ENCODE measurements at places on chromosomes 3 and 15.

DNA sequence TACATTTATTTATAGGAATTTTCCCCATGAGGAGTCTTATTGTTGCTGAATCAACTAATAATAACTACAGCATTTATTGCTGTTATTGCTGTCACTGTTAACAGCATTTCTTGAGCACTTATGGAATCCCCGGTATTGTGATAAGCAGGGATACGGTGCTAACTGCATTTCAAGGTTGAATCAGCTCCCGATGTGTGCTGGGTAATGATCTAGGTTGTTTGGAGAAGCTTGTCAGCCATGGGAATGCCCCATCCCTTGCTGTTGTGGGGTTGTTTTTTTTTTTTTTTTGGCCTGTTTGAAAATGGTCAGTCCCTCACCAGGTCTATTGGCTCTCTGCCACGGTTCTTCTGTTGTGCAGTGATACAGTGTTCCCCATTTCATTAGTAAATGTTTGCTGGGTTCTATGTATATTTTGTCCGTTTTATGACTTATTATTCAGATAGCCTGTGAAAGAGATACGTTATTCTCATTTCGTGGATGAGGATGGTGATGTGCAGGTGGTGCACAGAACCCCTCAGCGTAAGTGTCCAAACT is 48.5 kb downstream of the MED12L start:
- no peak for DNase-seq

DNA sequence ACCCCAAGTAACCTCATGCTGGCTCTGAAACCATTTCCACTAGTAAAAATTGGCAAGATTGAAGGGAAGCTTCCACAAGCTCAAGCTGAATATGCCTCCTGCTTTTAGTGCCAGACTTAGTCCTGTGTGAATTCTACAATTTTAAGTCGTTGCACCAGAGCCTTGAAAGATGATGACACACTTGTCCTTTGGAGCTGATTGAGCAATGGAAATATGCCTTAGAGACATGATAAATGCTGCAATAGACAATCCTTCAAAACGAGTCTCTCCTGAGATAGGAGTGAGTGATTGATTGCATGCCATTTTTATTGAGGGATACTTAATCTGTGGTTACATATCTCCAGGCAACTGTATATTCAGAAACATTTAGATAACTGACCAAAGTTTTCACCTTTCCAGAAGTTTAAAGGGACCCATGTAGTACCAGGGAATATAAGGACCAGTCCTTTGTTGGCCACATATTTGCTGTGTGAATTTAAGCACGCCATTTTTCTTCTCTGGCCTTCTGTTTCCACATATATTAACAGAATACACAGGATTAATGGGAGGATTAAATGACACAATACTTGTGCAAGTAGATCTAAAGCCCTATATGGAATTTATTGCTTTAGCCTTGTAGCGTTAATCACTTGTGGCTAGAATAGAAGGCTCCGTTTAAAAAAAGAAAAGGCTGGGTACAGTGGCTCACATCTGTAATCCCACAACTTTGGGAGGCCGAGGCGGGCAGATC is 65.1 kb downstream of the PPARG start:
- no peak for DNase-seq

- peak; percentile 60 for DNase-seq
Observed at GRCh38 chr15:90001683-90002427, 731 bp downstream of the ZNF710 start.

- no peak for DNase-seq
Observed at GRCh38 chr15:77037388-77038209, 33.3 kb downstream of the TSPAN3 start.

DNA sequence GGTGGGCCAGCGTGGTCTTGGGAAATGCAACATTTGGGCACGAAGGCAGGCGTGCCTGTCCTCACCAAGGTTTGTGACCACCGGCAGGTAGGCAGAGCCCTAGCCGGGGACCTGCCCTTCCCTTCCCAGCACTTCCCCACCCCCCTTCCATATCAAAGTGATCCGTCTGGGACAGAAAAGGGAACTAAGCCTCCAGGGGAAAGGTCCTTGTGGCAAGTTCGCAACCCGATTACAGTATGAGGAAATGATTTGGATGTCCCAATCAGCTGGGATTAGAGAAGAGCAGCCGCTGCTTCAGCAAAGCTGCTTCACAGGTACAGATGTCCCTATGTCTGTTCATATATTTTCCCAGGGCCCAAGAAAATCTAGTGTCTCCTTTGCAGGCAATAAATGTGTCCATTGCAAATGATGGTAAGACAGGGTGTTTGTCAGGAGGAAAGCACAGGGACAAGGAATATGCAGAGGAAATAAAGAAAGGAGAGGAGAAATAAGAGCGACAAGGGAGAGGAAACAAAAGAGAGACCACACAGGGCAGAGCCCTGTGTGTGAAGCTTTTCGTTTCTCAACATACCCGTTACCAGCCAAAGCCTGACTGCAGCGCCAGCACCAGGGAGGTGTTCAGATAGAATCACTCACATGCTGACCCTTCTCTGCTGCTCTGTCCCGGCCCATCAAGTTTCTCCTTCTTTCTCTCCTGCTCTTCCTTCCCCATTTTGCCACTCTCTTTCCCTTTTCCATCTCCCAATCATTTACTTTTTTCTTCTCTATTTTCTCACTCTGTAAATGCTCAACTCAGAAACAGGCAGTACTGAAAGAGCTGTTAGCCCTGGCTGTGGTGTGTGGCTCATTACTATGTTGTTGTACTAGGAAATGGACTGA is 17.4 kb upstream of the SECISBP2L start:
- DNase-seq = peak; percentile 5

DNA sequence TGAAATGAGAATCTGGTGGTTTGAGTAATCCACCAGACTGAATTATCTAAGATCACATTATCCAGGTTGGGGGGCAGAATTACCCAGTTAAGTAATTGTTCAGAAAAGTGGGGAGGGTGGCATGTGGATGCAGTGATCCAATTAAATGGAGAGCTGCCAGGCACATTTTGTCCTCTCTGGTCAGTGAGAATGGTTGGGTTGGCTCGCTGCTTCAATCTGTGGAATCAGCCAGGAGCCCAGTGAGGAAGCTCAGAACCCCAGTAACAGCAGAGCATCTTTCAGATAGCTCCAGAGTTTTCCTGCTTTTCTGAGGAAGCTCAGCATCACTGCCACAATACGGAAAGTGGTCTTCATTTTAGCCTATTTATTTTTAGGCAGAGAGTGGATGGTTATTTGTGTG is 6.4 kb upstream of the EXOG start:
- no peak for DNase-seq

- DNase-seq = no peak
Observed at GRCh38 chr15:28944286-28944685, 58.5 kb downstream of the APBA2 start.

GRCh38 chr3:107989661-107990060 is 101.2 kb downstream of the CD47 start:
- no peak for DNase-seq

DNA sequence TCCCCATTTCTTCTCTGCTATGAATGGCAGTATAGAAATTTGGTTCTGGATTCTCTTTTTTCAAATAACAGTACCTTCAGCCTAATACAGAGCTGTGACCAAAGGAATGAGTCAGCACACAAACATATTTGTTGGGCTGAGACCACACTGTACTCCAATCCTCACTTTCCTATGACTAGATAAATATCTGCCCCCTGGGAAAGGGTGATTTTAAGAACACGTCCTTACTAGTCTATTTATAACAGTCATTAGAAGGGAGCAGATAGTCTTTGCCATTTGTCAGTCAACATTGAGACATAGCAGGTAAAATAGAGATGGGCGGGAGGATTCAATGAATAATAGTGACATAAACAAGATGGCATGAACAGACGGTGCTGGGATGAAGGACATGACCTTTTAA is 461.3 kb downstream of the MCTP2 start:
- DNase-seq = no peak

DNA sequence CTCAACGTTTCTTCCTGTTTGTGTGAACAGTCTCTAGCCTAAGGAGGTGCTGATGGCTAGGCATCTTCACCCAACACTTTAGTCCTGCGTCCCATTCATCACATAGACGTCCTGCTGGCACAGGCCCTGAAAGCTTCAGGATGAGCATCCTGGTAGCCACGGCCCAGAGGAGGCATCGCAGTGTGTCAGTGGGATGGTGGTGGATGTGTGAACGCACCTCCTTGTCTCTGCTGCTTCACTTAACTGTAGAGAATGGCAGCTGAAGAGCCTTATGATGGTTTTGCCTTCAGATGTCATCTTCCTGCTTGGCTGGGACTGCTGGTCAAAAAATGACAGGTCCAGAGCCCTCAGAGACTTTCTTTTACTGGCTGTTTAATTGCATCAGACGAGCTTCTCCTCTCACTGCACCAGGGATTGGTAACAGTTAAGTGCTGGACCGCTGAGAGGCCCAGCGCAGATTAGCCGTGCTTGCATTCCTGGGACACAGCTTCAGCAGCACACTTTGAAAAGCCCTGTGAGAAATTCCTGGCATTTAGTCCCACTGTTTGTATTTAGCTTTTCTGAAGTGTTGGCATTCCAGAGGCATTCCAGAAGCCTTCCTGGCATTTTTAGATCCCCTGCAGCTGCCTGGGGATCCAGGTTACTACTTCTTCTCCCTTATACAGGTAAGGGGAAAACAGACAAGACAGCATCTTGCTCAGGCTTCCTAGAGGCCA is 132.4 kb upstream of the PLXNA1 start:
- DNase-seq = no peak

- DNase-seq = no peak
Observed at GRCh38 chr3:100993309-100993708, at the start of gene ABI3BP. Gene ABI3BP, minus strand, starts transcription at chr3:100993421. Its CDS starts 37 bp downstream, at chr3:100993384.

GRCh38 chr3:186168976-186169375 is 60.1 kb upstream of the ETV5 start:
- no peak for DNase-seq

DNA sequence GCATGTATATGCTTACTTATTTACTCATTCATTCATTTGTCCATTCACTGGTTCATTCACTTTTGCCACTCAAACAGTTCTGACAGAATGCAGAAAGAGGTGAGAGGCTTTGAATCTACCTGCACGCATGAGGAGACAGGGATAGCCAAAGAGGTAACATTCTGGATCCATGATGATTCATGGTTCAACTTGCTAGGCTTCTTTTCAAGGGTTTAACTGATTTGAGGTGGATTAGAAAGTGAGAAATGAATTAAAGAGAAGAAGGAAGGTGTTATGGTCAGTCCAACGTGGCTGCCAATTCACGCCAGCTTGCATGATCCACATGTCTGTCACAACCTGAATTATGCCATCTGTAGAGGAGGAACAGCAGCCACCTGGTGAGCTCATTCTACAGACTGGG is 260.6 kb downstream of the ARRDC4 start:
- DNase-seq = no peak

- DNase-seq = no peak
Observed at GRCh38 chr15:41856716-41857115, 18.1 kb downstream of the PLA2G4B start.

DNA sequence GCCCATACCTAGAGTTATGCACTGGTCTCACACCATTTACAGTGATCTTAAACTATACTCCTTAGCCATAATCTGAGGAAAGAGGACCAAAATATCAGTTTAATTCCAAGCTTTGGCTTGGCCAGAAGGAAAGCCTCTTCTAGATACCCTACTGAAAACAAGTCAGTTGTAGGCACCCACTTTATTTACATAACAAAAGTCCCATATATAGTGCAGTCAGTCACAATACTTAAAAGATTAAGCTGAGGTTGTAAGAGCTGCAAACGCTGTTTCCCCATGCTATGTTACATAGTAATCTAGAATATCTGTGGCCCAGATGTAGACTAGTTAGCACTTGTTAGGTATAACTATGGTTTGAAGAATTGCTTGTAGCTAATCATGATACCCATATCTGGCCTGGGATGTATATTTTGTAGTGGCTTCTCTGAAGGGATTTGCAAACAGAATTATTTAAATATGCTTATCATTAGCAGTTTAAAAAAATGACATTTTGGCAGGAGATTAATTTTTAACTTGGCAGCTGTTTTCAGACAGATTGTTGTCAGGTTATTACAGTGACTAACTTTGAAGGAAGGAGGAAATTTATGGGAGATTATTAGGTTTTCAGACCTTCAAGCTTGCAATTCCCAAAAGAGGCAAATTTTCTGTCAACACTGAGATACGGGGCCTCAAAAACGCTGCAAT is 160.4 kb upstream of the SLC2A2 start:
- DNase-seq = no peak

GRCh38 chr3:52090933-52091468 is 34.6 kb upstream of the DUSP7 start:
- DNase-seq = no peak

- DNase-seq = no peak
Observed at GRCh38 chr3:4899710-4900109, 79.5 kb upstream of the BHLHE40 start.

DNA sequence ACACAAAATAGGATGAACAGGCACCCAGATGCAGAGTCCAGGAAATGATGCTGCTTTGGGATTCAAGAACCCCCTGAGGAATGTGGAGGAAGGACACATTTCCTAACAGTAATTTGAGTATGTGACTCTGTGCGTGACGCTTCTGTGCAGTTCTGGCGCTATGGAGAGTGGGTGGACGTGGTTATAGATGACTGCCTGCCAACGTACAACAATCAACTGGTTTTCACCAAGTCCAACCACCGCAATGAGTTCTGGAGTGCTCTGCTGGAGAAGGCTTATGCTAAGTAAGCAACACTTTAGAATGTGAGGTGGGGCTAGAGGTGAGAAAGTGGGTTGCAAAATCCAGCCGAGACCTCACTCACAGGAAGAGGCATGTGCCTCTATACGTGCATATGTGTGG is 28.3 kb downstream of the CAPN3 start:
- no peak for DNase-seq

GRCh38 chr3:84993956-84994355 is 35.2 kb downstream of the CADM2 start:
- DNase-seq = no peak

- DNase-seq = no peak
Observed at GRCh38 chr15:39613271-39613670, 32.4 kb downstream of the THBS1 start.

- DNase-seq = no peak
Observed at GRCh38 chr3:99781761-99782160, 35.9 kb upstream of the CMSS1 start.

DNA sequence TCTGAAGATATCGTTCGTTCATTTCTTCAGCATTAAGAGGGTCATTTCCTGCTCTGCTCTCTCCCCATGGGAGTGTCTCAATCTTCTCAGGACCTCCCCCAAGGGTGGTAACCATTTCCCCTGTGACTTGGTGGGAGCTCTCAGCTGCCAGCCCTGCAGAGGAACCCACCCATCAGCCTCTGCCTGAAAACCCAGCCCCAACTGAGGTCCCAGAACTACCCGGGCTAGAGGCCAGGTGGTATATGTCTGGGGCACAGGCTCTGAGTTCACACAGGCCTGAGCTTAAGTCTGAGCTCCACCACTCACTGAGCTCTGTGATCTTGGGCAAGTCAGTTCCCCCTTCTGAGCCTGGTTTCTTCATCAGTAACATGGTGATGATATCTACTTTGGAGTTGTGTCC is 10.0 kb upstream of the ATP2B2 start:
- DNase-seq = no peak

GRCh38 chr3:134338201-134338512 is 36.1 kb downstream of the AMOTL2 start:
- DNase-seq = no peak

- DNase-seq = no peak
Observed at GRCh38 chr3:41853540-41854196, 108.2 kb downstream of the ULK4 start.

GRCh38 chr3:104989878-104990277 is 376.8 kb upstream of the ALCAM start:
- DNase-seq = no peak

GRCh38 chr3:25218362-25218761 is 209.7 kb upstream of the RARB start:
- no peak for DNase-seq
